ENCODE measurements at places on chromosomes 1 and 21.

DNA sequence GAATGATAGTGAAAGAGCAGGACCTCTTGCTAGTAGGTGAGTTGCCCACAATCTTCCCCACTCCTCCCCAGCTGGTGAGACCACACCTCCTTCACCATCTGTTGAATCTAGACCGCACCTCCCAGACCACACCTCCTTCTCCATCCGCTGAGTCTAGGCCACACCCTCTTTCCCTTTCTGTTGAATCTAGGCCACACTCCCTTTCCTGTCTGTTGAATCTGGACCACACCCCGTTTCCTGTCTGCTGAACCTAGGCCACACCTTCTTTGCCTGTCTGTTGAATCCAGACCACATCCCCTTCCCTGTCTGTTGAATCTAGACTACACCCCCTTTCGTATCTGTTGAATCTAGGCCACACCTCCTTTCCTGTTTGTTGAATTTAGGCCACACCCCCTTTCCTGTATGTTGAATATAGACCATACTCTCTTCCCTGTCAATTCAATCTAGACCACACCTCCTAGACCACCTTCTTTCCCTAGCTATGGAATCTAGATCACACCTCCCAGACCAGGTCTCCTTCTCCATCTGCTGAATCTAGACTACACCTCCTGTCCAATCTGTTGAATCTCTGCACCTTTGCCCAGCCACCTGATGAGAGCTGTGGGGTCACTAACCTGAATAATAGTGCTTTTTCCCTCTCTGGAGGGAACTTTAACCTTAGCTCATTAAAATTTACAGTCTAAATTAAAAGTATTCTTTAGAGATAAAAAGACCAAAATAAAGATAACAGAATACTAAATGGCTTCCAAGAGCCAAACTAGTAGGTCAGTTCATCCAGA lies 116.3 kb downstream of the DAB1 start:
- no peak for DNase-seq

GRCh38 chr1:204725821-204726448 lies 40.4 kb upstream of the LRRN2 start:
- DNase-seq, result no peak

GRCh38 chr1:226201029-226201593 lies 14.6 kb upstream of the ACBD3 start:
- no peak for DNase-seq

- no peak for DNase-seq
Measured at GRCh38 chr1:240282061-240282830, 190.6 kb downstream of the FMN2 start.

- DNase-seq, result no peak
Measured at GRCh38 chr1:3611170-3612019, at the start of gene MEGF6. Gene MEGF6 (minus strand): TSS chr1:3611508. CDS start chr1:3611268, 240 bp downstream.

GRCh38 chr1:17405898-17406759 lies 33.3 kb downstream of the RCC2 start:
- peak; percentile 17 for DNase-seq

DNA sequence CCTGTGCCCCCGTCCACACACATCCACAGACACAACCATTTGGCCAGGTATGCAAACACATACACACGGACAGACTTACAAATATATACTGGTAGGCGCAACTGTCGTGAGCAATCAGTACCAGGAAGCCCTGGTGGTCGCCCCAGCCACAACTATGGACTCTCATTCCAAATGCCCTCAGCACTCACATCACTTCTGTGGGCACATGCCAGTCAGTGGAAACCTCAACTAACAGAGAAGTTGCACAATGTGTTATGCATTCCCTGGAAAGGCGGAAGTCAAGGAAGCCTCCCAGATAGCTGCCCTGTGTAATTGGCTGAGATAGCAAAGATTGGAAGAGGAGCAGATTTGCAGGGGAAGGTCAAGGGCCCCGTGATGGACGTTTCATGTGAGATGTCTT lies 1.4 kb upstream of the HEYL start:
- no peak for DNase-seq

GRCh38 chr1:116254776-116255175 lies 118.3 kb upstream of the ATP1A1 start:
- no peak for DNase-seq

GRCh38 chr1:205004351-205004750 lies 38.7 kb upstream of the CNTN2 start:
- no peak for DNase-seq

- DNase-seq, result no peak
Measured at GRCh38 chr1:7103874-7104273, 318.6 kb downstream of the CAMTA1 start.

DNA sequence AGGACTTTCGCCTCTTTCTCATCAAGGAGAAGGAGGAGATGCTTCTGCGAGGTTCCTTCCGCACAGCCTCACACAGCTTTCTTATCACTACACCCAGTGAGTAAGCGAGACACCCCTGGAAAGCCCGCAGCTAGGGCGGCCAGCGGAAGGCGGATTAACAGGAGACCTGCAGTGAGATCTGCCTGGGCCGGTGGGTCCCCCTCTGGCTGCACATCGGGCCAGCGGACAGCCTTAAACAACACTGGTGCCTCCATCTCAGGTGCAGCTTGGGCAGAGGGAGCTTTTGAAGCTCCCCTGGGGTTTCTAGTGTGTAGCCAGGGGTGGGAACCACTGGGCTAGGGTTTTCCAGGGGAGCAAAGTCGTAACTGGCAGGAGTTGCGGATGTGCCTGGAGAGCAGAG lies 17.5 kb upstream of the MTARC1 start:
- DNase-seq, result no peak

- DNase-seq, result no peak
Measured at GRCh38 chr1:204031098-204031710, 41.7 kb upstream of the SOX13 start.

- no peak for DNase-seq
Measured at GRCh38 chr1:225891229-225891972, 2.5 kb upstream of the LEFTY1 start.

DNA sequence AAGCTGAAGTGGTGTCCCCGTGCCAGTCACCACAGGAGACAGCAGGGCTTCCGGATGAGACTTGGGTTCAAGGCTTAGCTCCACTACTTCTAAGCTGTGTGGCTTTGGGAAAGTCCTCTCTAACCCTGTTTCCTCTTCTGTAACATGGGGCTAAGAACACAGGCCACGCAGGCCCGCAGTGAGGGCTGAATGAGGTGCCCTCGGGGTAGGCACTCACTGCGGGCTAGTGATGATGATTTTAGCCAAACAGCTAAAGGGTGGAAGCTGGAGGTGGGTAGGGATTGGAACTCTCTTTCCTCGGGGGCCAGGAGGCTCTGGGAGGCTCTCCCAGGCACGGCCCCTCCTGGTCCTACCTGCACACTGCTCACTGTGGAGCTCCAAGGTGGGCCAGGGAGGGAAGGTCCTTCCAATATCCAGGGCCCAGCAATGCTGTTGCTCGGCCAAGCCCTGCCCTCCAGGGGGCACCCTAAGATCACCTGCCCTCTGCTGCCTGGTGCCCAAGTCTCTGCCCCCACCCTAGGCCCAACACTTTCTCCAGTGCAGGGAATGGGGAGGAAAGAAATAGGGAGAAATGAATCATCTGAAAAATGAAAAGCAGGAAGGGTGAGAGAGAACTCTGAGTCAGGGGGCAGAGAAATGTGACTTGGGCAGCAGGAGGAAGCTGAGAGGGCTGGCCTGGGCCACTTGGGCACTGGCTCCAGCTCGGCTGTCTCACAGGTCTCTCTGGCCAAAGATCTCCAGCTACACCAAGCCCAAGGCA lies 19.2 kb upstream of the EVA1B start:
- no peak for DNase-seq

GRCh38 chr1:17610713-17611112 lies 71.2 kb downstream of the ARHGEF10L start:
- DNase-seq, result no peak

GRCh38 chr1:61585714-61586113 lies 139.2 kb downstream of the TM2D1 start:
- no peak for DNase-seq

DNA sequence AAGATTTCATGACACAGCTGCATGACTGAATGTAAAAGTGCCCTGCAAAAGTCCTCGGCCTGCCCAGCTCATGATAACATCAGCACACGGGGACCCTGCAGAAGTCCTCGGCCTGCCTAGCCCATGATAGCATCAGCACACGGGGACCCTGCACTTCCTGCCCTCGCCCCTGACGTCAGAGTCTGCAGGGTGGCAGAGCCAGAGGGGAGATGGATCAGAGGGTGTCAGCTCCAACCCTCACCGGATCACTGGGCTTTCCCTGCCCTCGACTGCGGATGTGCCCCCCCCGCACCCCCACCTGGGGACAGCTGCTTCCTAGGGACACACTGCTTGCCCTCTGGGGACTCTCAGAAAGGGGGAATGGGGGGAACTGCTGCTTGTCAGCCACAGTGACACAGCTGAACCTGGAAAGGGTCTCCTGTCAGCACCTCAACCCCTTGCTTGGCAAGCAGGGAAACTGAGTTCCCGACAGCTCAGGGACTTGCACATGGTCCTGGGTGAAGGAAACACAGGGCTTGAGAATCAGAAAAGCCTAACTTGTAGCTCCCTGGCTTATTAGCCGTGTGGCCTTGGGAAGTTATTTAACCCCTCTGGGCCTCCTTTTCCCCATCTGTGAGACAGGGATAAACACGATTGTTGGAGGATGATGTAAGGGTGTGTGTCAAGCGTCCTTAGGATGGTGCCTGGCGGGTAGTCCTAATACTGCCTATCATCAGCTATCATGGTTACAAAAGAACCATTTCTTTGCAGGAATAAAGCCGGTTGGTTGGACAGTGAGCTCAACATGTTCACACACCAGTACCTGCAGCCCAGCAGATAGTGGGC lies 8.3 kb upstream of the MIIP start:
- no peak for DNase-seq

DNA sequence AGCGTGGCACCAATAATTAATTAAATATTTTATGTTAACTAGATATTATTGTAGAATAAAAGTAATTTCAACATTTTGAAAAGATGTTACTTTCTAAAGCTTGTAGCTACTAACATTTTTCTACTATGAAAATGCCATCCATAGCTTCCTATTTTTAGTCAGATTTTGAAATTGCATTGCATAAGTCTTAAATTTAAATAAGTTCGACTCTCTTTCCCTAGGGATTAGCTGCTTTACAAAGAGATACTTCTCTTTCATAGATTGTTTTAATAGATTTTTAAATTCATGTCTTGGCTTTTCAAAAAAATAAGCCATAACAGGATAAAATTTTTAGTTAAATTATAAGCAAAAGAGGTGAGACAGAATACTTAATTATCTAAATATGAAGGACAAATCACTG lies 1279.6 kb downstream of the KCNT2 start:
- DNase-seq, result no peak

- no peak for DNase-seq
Measured at GRCh38 chr1:167566766-167567165, 13.2 kb upstream of the CREG1 start.

GRCh38 chr1:204943495-204943894 lies 72.8 kb downstream of the NFASC start:
- no peak for DNase-seq

DNA sequence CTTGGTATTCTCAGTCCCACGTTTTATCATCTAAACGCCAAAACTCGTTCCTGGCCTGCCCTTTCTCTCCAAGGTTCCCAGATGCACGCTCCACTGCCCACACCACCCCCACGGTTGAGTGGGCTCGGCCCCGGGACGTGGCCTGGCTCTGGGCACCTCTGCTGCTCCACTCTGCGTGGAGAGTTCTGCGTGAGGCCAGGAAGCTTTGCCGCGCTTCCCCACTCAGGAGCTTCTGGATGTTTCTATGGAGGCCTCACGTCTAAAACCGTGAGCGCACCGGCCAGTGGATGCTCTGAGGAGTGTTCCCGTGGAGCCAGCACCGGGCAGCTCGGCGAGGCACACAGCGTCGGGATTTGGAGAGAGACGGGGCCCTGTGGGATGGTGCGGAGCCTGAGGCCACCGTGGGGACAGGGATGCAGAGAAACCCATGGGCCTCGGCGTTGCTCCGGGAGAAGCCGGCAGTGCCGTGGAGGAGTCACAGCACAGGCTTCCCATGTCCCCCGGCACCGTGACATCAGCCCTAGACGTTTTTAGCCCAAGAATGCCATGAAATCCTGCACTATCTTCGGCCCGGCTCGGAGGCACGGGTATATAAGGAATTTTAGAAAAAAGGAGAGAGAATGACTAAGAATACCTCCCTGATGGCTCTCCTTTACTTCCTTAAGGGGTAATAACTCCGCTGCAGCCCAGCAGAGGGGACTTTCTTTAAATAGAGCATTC lies 125.9 kb downstream of the PRDM16 start:
- DNase-seq, result no peak

DNA sequence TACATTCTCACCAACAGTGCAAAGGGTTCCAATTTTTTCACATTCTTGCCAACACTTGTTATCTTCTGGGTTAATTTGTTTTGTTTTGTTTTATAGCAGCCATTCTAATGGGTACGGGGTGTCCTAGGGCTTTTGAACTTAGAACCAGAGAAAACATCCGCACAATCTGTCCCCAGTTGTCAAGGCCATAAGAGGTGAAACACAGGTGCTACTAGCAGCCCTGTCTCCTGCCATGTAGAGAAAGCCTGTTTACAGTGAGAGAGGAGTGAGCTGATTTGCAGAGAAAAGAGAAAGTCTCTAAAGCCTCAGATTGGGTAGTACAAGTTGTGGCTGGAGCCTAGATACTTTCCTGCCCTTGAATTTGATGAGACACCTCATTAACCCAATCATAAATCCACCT lies 46.4 kb upstream of the BMP8B start:
- no peak for DNase-seq

- DNase-seq, result no peak
Measured at GRCh38 chr1:17207540-17207939, 2.6 kb downstream of the PADI1 start.

GRCh38 chr1:175152006-175152652 lies 40.4 kb downstream of the KIAA0040 start:
- DNase-seq, result no peak

GRCh38 chr1:203442821-203443220 lies 32.8 kb upstream of the PRELP start:
- DNase-seq, result no peak

DNA sequence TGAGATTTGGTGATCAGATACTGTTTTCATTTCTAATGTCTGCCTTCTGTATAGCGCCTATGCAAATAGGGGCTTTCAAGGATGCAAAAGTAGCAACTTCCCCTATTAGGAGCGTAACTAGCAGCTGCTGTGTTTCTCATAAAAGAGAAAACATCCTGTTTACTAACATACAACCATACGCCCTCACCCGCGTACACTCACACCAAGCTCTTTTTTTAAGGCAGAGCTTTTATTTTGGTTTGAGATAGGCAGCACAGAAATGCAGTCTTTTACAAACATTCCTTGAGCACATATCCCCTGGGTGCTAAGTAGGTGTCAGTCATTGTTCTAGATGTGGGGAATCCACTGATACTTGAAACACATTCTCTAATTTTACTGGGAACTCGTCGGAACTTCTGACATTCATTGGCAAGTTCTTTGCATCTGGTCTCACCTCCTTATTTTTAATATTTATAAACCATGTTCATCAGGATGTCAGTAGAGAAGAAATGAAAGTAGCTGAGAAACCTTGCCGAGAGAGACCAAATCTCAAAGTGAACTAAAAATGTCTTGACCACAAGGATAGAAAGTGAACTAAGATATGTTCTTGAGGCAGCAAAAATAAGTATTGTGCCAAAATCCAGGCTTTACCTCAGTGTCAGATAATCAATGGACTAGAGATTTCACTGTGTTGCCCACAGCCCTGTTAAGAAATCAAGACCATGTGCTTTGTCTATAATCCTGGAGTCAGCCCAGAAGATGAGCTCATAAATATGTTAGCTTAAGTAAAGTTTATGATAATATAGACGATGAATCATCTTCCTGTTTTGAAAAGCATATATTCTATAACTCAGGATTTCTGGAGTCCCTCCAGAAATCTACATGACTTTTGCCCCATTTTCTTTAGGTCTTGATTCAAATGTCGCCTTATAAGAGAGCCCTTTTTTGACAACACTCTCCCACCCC lies 350.9 kb downstream of the ST6GALNAC3 start:
- DNase-seq, result no peak

- no peak for DNase-seq
Measured at GRCh38 chr1:204652497-204652896, 33.0 kb downstream of the LRRN2 start.

All from GM04504 (cell line).